Osteocyte (in vitro differentiated cells): ENCODE measurements at places on chromosomes 6 and 20.

GRCh38 chr20:57485770-57486169, 39.2 kb downstream of the CTCFL start:
- H3K27ac ChIP-seq, result no peak overlapping the region
- H3K27me3 ChIP-seq, result peaks cover 2% of the 10 kb centered on the region
- no peaks in the 10 kb centered on the region for H3K36me3 ChIP-seq

GRCh38 chr6:132107896-132108295, 156.7 kb upstream of the CCN2 start:
- peaks cover 14% of the 10 kb centered on the region for H3K36me3 ChIP-seq
- H3K27ac ChIP-seq, result no peak overlapping the region
- H3K27me3 ChIP-seq, result no peaks in the 10 kb centered on the region
- H3K4me1 ChIP-seq, result no peaks in the 10 kb centered on the region
- no peak for DNase-seq

DNA sequence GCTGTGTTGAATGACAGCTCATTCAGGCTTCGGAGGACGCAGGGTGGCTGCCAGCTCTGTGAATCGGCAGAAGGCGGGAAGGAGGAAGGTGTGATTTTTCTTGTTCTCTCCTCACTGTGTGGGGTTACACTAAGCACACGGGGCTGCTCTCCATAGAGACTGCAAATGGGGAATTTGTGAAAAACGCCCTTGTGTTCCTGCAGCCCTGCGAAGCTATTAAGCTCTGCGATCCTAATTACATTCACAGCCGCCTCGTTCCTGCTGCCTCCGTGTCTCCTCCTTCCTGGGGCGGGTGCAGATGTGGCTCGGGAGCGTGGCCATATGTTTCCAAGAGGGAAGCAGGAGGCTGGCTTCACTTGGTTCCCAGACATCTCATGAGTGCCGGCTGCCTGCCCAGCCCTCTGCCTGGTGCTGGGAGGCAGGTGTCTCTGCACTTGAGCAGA, 124.0 kb downstream of the TOX2 start:
- no peaks in the 10 kb centered on the region for H3K4me1 ChIP-seq
- peaks cover 67% of the 10 kb centered on the region for H3K27me3 ChIP-seq

- no peak for DNase-seq
- peaks cover 7% of the 10 kb centered on the region for H3K4me1 ChIP-seq
- no peak overlapping the region for H3K4me3 ChIP-seq
These were observed 10.6 kb downstream of the SFT2D1 start for GRCh38 chr6:166331503-166332415.

GRCh38 chr6:43847741-43848630, 78.0 kb downstream of the VEGFA start:
- no peaks in the 10 kb centered on the region for H3K36me3 ChIP-seq
- DNase-seq, result no peak
- peaks cover 32% of the 10 kb centered on the region for H3K4me1 ChIP-seq
- H3K27ac ChIP-seq, result no peak overlapping the region

GRCh38 chr6:110544472-110544871, 68.1 kb upstream of the SLC22A16 start:
- H3K36me3 ChIP-seq, result no peaks in the 10 kb centered on the region
- H3K4me1 ChIP-seq, result peaks cover 25% of the 10 kb centered on the region
- DNase-seq, result no peak
- H3K4me3 ChIP-seq, result no peak overlapping the region
- H3K27ac ChIP-seq, result no peak overlapping the region
